Suprapubic skin (tissue), 4 donors: ENCODE measurements at places on chromosomes 3 and 15.

GRCh38 chr3:110031975-110032374, 694.6 kb upstream of the DPPA4 start:
- no peak for DNase-seq

DNA sequence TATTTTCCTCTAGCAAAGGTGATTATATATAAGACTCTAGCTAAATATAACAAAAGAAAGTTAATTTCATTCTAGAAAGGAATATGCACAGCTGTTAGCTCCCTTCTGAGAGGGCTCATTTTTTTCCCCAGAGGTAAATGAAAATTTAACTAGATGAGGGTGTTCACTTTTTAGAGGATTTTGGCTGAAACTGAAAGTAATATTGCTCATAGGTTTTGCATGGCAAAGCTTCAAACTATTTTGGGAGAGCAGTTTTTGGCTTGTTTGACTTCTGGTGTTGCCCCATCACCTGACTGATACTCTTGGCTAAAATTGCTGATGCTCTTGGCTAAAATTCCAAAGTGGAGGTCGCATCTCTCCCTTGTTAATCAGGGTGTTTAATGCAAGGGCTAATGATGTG, 311.9 kb downstream of the EDEM1 start:
- no peak for DNase-seq

GRCh38 chr3:52438579-52439425, 6.1 kb downstream of the SEMA3G start:
- no peak for DNase-seq

- no peak for DNase-seq
Measured at GRCh38 chr3:144557515-144557914, 585.9 kb downstream of the DIPK2A start.

DNA sequence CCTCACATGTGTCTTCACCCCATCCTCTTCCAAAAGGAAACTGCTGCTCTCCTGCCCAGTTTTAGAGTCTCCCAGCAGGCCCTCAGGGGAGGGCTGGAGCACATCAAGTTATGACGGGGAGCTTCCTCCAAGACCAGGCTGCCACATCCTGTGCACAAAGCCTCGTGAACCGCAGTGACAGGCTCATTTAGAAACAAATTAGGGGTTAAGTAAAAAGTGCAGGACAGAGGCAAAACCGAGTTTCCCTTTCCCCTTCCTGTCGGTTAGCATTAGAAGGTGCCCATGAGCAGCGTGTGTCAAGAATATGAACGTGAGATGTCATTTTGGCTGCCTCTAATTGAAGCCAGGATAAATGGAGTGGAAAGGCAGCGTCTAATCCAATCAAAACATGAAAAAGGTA, 199.7 kb downstream of the ARRDC4 start:
- no peak for DNase-seq
